Left lobe of liver (tissue), 2 donors: ENCODE measurements at places on chromosomes 4 and X.

DNA sequence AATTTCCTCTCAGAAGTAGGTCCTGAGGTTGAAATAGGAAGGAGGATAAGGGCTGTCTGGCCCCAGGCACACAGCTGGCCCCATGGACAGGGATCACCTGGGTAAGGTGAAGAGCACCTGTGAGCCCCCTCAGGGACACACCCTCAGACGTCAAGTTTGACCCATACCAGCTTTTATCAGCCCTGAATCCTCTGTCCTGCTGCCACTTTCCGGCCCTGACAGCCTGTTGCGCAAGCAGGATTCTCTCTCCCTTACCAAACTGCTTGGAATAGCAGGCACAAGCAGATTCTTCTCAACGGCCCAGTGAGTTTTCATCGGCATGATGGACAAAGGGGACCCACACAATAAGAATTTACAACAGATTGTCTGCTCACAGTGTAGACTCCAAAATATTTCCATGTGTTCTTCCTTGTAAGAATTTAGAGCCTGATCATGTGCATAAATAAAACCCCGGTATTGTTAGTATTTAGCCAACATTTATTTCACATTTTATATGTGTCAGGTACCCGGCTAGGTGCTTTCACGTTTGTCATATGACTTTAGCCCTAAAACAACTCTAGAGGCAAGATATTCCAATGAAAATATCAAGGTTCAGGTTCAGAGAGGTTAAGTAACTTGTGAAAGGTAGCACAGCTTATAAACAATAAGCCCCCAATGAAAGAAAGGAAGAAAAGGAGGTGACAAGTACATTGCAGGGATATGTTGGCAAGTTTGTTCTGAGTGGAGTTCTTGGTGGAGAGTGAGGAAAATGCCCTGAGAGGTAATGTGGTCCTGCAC lies 107.2 kb upstream of the KIT start:
- no peak for DNase-seq

- no peak for DNase-seq
These were observed 77.0 kb downstream of the LRP2BP start for GRCh38 chr4:185318679-185319078.

- no peak for DNase-seq
These were observed 1077.6 kb downstream of the FAM133A start for GRCh38 chrX:94751611-94752010.

DNA sequence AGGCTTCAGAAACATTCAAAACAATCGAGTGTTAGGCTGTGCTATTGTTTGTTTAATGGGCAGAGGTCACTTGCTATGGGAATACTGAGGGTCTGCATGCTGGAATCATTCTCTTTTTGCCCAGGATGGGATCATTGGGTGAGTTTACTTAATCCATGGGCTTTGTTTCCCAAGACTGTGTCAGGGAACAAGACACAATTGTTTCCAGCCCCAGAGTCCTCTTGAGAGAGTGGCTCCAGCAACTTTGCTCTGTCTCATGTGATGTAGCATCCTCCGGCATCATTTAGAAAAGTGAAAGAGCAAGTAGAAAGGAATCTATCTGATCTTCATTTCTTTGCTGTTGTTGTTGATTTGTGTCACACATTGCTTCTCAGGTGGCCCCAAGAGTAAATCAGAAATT lies 1.8 kb downstream of the TENM3 start:
- no peak for DNase-seq

- DNase-seq = peak; percentile 62
These were observed 297.0 kb upstream of the KLF3 start for GRCh38 chr4:38366997-38367396.

GRCh38 chr4:137510557-137511265 lies 21.6 kb downstream of the PCDH18 start:
- DNase-seq = no peak

DNA sequence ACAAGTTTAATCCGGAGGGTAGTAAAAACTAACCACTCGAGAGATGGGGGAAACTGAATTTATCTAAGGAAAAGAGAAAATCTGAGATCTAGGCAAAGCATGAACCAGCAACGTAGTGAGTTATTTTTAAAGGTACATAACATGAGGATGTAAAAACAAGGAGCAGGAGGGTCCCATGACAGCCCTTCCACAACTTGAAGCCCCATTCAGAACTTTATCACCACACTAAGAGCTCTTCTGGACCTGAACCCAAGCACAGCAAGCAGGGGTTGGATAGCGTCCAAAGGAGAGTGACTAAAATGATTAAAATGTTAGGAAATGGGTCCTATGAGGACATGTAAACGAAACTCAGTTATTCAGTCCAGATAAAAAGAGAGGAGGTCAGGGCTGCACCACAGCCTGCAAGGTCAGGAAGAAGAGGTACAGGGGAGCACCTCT lies 16.2 kb downstream of the SH3RF1 start:
- peak; percentile 73 for DNase-seq

GRCh38 chr4:98026362-98026761 lies 116.9 kb downstream of the STPG2 start:
- DNase-seq = no peak

GRCh38 chrX:132393085-132393484 lies 95.8 kb downstream of the MBNL3 start:
- no peak for DNase-seq

DNA sequence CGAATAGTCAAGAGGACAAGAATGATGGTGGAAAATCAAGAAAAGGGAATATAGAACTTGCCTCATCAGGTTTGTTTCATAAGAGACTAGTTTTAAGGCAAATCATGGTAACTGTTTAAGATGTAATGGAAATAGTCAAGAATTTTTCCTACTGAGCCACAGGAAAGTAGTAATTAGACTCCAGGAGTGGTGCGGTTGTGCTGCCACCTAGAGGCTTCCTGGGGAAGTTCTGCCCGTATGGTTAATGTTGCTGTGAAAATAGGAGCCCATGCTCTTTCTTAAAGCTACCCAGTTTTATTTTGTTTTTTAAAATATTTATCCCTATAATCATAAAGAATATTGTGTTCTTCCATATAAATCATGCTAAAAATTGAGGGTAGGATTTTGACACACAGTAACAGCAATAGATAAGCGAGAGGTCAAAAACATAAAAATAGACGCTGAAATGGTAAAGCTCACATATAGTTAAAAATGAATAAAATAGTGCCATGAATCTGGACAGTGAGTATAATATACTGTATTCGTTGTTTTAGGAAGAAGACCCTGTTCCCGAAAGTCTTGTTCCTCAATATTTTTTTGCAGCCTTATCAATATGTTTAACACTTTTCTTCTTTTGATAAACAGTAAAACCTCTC lies 87.0 kb downstream of the PHOX2B start:
- peak; percentile 62 for DNase-seq

GRCh38 chrX:66200855-66201795 lies 37.1 kb downstream of the HEPH start:
- DNase-seq = no peak

- DNase-seq = no peak
These were observed 698.5 kb downstream of the TRAM1L1 start for GRCh38 chr4:116386856-116387255.

GRCh38 chr4:164596318-164596878 lies 157.5 kb upstream of the SMIM31 start:
- DNase-seq = no peak

- DNase-seq = no peak
These were observed 102.0 kb downstream of the HDAC8 start for GRCh38 chrX:72470532-72471223.

- DNase-seq = no peak
These were observed 122.7 kb upstream of the PSAPL1 start for GRCh38 chr4:7557456-7557855.

DNA sequence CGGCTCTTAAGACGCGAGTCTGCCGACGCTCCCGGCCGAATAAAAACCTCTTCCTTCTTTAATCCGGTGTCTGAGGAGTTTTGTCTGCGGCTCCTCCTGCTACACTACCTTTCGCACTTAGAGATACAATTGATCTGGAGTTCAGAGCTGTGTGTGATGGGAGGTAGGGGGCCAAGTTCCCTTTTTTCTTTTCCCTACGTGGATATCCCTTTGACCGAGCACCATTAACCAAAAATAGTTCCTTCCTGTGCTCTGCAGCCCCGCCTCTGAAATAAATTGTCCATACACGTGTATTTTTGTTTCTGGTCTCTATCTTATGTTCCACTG lies 555 bp upstream of the PGM2 start:
- no peak for DNase-seq

- no peak for DNase-seq
These were observed 34.1 kb upstream of the GUCY1B1 start for GRCh38 chr4:155724731-155725130.

GRCh38 chr4:188660796-188661195 lies 521.6 kb downstream of the TRIML1 start:
- no peak for DNase-seq

- DNase-seq = no peak
These were observed 8.0 kb downstream of the OFD1 start for GRCh38 chrX:13742397-13743176.

GRCh38 chr4:1898007-1898406 lies 26.8 kb downstream of the NSD2 start:
- no peak for DNase-seq
